ENCODE measurements at places on chromosomes 12 and 14. TPM values are rescaled to one million over a fixed set of nuclear protein-coding genes. Genes with fewer than 3 reads are reported as not detected.

- DNase-seq: no peak
Observed at GRCh38 chr14:34496679-34497513, 34.9 kb upstream of the SPTSSA start.

DNA sequence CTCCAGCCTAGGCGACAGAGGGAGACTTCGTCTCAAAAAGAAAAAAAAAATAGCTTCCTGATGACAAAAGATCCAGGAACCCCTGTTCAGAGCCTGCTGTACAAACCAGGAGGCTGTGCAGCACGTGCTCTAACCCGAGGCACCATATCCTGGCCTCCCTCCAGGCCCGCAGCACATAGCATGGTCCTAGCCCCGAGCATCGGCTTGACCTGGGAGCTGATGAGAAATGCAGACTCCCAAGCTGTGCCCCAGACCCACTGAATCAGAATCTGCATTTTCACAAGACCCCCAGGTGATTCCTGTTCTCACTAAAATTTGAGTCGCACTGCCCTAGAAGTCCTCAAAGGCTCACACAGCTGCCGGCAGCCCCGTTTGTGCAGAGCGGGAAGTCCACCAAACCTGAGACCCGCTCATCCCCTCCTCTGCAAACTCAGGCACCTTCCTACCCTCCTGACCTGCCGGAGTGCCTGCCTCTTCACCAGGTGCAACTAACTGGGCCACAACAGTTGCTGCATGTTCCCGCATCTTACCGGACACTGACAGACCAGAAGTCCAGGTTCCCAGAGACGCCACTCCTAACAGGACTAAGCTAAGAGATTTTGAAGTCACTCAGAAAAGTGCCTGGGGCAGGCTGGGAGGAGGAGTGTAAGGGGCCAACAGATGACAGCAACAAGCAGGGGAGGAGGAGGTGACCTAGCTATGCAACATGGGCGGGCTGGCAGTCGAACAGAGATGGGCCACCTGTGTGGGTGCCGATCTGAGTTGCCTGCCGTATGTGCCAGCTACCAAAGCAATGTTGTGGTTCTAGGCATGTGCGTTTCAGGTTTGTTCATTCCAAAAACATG, 24.0 kb upstream of the RIN3 start:
- no peak for DNase-seq

- no peak for DNase-seq
Observed at GRCh38 chr12:60172266-60173211, 576.7 kb downstream of the SLC16A7 start.

- no peak for DNase-seq
Observed at GRCh38 chr12:77120156-77121085, 55.1 kb upstream of the E2F7 start.

- no peak for DNase-seq
Observed at GRCh38 chr14:91344096-91344495, 73.5 kb downstream of the CCDC88C start.

- DNase-seq: no peak
Observed at GRCh38 chr12:64568298-64568697, 42.0 kb upstream of the RASSF3 start.

DNA sequence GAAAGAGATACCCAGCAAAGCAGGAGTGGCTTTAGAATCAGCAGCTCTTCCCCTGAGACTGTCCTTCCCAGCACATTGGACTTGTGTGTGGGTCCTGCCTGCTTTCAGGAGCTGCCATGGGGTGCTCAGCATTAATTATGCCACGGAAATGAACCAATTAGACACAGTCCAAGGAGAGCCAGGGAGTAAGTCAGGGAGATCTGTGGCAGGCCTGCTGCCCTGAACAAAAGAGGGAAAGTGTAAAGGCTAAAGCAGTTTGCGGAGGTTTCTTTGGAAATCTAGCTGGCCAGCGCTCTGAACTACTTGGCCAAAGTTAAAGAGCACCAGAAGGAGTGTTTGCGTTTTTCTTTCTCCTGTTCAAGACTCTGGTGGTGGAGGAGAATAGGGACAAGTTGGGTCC, 65.7 kb upstream of the SRSF5 start:
- no peak for DNase-seq

DNA sequence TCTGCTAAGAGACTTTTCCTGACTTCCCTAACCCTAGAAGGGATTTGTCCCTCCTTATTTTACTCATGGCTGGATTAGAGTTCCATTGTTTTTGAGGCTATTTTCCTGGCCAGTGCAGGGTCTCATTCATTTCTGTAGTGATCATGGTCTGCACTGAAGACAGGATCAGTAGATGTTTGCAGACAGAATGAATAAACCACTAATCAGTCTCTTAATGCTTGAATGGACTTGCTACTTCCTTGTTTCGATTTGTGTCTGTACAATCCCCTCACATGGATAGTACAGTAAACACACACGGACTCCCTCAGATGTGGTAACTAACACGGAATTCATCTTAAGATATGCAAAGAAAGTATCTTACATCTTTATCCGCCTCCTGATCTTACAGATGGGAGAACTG, 102.6 kb upstream of the PRB2 start:
- DNase-seq: no peak

GRCh38 chr14:68501614-68502052, 291.2 kb downstream of the ZFP36L1 start:
- DNase-seq: no peak

DNA sequence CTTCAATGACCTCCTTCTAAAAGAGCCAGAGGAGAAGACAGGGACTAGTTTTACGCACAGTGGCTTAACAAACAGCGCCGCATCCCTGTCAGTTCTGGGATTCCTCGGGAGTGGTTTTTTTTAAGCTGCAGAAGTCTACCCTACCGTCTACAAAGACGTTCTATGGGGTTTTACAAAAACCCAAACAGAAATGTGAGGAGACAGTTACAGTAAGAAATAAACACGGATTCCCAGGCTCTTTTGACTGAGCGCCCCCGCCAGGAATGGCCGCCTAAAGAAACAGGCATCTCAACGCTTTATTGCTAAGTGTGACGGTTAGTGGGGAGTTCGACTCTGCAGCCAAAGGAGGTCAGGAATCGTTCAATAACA, 484 bp downstream of the ALKBH1 start:
- DNase-seq: peak; percentile 34

- no peak for DNase-seq
Observed at GRCh38 chr12:4468994-4469393, 23.4 kb upstream of the FGF6 start.

GRCh38 chr14:65613131-65613650, 200.7 kb downstream of the FUT8 start:
- DNase-seq: no peak

DNA sequence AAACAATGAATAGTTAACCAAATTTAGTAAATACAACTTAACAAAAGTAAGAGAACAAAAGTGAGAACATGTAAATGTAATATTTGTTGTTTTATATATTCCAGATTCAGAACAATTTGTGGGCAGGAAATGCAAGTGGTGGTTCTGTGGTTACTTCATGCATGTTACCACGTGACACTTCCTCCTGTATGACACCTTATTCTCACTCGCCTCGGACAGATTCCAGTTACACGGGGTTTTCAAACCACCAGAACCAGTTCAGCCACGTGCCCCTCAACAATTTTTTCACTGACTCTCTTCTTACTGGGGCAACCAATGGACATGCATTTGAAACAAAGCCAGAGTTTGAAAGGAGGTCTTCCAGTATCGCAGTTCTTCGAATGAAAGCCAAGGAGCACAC, 21.0 kb downstream of the ALX1 start:
- no peak for DNase-seq

GRCh38 chr12:123960856-123961255, 11.8 kb downstream of the CCDC92 start:
- no peak for DNase-seq

DNA sequence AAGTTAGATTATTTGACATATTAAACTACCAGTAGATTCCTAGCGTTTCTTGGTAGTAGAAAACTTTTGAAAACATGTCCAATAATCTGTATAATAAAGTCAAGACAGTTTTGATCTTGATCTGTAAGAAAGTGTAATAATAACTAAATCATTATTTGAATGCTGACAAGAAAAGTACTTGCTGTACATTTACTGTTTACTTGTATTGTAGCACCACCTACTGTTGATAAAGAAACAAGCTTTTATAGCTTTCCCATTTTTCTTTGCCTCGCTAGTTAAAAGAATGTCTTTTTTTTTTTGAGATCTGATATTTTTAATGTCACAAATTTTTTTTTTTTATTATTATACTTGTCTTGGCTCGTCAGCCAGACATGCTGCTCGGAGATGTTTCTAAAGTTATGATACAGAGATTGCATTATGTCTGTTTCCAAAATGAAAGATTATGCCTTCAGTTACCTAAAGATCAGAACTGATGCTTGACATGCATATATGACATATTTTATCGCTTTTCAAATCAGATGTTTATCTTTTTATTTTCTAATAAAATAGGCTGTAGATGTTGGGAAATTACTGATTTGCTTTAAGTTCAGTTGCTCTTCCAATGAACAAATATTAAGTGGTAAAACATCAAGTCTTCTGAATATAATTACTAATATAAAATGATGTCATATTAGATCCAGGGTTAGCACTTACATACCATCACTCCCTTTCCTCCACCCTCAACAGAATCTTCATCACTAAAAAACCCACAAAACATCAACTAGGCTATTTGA, 140.5 kb downstream of the AKAP6 start:
- no peak for DNase-seq

GRCh38 chr12:116236976-116237375, 40.5 kb downstream of the MED13L start:
- no peak for DNase-seq

DNA sequence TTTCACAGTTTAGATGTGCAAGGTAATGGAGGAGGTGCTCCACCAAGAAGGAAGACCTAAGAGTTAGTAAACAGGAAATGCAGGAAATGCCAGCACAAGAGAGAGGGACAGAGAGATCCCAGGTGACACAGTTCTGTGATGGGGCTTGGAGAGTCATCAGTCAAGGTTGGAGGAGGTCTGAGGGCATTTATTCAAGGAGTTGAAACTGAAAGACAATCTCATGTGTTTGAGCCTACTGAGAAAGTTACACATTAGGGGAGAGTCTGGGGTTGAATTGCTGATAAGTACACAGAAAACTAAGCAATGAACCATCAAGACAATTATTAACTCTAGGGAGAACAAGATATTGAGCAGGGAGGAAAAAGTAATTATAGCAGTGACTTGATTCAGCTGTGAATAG, 138.5 kb downstream of the ANO6 start:
- DNase-seq: no peak

DNA sequence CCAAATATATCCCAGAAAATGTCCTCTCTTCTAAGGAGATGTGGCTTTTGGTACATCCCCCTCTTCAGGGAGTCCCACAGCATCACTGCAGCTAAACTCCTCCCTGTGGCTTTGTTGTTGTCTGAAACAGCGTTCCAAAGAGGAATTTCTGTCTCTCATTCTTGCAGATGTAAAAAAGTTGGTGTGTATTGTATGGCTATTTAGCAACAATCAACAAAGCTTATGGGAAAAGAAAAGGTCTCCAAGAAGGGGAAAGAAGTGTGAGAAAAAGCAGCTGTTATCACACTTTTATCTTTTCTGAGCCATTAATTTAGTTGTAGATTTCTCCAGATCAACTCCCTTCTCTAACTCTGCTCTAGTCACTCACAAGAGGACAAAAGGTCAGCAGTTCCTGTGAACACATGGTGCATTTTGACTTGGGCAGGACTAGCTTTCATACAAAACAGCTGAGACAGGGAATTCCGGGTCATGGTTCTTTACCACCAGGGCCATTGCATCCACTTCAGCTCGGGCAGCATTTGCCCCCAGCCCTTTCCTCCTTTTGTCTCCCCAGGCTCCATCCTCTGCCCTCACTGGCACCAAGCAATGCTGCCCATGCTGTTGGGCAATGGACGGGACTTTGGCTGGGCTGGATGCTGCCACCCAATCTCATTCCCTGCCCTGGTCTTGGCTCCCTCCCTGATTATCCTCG, 184.7 kb downstream of the TMX1 start:
- no peak for DNase-seq

Gene PIP4K2C
- 12.3 TPM for total RNA-seq

Gene KRT77
- total RNA-seq: not detected

Gene LRRC43
- not detected for total RNA-seq

Gene ADCY6
- not detected for total RNA-seq

Gene SERPINA9
- total RNA-seq: not detected

Gene MGAT4C
- total RNA-seq: not detected

Gene PCK2
- total RNA-seq: 93.1 TPM

Gene C14orf39
- total RNA-seq: not detected

Measured in activated CD8-positive, alpha-beta T cell treated with anti-CD3 and anti-CD28 coated beads for 36 hours (primary cell).